ENCODE measurements at places on chromosomes 5 and 9.

- DNase-seq, result no peak
Measured at GRCh38 chr9:20538956-20539355, 83.3 kb downstream of the MLLT3 start.

GRCh38 chr5:146628950-146629349, 113.0 kb upstream of the GPR151 start:
- DNase-seq, result no peak

GRCh38 chr9:132497731-132498130, 84.7 kb upstream of the BARHL1 start:
- no peak for DNase-seq

DNA sequence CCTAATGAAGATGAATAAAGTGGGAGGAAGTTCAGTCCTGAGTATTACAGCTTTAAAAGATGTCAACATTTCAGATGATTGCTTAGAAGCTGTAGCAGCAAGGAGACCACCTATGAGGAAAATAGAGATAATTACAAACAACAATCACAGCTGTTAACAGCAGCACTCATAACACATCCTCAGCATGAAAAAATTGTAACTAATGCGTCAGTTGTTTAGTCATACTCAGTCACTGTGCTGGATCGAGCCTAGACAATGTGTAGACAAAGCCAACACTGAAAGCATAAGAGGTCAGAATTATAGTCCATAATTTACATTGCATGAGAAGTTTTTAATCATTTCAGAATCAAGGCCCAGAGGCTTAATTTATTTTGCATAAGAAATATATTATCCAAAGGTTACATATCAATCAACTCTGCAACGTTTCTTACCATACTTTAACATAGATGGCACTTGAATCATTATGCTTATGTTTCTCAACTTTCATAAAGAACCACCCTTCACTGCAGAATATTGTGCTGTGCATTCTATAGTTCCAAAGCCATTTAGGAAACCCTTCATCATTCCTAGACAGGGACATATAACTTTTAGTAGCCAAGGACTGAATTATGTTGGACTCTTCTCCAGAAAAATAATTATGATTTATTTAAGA, 60.2 kb upstream of the HAPLN1 start:
- no peak for DNase-seq

GRCh38 chr5:125343015-125343414, 596.6 kb upstream of the ZNF608 start:
- no peak for DNase-seq

- DNase-seq, result no peak
Measured at GRCh38 chr9:121646992-121647391, 4.4 kb upstream of the DAB2IP start.

GRCh38 chr5:151470439-151470838, 23.0 kb downstream of the SLC36A1 start:
- no peak for DNase-seq

- DNase-seq, result no peak
Measured at GRCh38 chr5:40221796-40222195, 457.9 kb upstream of the PTGER4 start.

DNA sequence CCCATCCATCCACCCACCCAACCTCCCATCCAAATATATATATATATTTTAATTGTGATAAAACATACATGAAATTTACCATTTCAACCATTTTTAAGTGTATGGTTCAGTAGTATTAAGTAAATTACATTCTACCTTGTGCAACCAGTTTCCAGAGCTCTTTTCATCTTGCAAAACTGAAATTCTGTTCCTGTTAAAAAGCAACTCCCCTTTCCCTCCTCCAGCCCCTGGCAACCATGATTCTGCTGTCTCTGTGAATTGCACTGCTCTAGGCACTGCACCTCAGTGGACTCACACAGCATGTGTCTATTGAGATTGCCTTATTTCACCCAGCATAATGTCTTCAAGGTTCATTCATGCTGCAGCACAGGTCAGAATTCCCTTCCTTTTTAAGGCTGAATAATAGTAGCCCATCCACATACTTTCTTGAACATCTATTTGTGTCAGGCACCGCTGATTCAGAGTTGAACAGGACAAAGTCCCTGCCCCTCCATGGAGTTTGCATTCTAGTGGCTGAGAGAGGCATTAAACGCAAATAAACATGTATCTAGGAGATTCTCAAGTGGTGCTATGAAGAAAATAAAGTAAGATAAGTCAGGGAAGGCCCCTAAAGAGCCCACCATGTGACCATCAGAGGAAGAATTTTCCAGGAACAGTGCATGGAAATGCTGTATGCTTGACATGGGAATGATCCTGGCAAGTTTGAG, 24.0 kb downstream of the CSF1R start:
- no peak for DNase-seq

Data from GM12878 (cell line).